ENCODE measurements at places on chromosomes 16 and 17.

- no peak for DNase-seq
Observed at GRCh38 chr16:80041410-80041809, 440.9 kb upstream of the MAF start.

- DNase-seq, result no peak
Observed at GRCh38 chr16:627454-628239, 3.1 kb upstream of the WFIKKN1 start.

DNA sequence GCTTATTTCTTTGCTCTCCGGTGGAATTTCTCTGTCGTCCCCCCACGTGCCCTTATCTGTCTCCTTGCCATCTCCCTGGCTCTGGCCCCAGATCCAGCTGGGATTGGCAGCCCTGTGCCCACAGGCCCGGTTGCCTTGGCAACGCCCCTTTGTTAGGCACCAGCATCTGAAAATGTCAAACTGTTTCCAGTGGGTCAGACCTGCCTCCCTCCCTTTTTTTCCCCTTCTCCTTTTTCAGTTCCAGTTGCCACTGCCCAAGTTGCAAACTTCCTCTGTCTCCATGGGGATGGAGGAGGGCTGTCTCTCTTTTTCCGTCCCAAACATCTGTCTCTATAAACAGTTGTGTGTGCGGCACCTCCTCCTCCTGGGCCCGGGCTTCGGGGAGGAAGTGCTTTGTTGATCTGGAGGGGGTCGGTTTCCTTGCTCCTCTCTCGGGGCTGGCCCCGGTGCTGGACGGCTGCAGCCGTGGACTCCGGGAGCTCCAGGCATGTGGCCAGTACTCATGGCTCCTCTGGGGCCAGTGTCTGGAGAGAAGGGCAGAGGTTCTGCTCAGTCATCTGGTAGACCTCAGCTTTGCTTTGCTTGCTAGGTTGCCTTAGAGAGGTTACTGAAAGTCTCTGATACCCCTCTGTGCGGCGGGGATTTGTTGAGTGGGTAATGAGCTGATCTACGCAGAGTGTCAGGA, 35.3 kb downstream of the SOCS3 start:
- peak; percentile 69 for DNase-seq

GRCh38 chr16:58533751-58534470, 18.6 kb downstream of the SETD6 start:
- DNase-seq, result no peak

- no peak for DNase-seq
Observed at GRCh38 chr16:17515421-17516210, 44.9 kb upstream of the XYLT1 start.

- DNase-seq, result peak; percentile 87
Observed at GRCh38 chr16:10738231-10739077, 5.2 kb upstream of the NUBP1 start.

DNA sequence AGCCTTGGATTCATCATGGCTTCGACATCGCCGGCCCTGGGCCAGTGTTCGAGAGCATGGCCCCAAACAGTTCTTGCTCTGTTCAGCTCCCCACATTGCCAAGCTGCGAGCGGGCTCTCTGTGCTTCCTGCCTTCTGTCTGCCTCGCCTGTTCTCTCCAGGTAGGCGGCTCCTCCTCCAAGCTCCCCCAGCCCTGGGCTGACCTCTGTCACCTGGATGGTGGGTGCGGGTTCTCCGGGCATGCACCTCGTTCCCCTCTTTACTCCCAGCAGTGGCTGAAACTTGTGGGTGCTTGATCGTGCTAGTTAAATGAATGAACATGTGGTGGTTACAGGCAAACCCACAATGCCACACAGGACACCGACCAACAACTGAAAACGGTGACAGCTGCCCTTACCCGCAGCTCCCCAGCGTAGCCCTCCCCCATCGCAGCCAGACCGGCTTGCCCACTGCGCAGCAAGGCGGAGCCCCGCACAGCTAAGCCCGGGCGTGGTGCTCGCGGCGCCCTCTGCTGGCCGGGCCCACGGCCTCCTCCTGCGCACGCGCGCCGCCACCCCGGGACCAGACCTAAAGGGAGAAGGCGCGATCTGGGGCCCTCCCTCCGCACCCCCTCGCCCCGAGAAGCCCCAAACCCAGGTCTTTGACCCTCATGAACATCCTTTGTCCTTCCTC, 23.0 kb upstream of the EIF1 start:
- peak; percentile 77 for DNase-seq

GRCh38 chr16:48124266-48124665, 31.5 kb downstream of the ABCC12 start:
- no peak for DNase-seq

DNA sequence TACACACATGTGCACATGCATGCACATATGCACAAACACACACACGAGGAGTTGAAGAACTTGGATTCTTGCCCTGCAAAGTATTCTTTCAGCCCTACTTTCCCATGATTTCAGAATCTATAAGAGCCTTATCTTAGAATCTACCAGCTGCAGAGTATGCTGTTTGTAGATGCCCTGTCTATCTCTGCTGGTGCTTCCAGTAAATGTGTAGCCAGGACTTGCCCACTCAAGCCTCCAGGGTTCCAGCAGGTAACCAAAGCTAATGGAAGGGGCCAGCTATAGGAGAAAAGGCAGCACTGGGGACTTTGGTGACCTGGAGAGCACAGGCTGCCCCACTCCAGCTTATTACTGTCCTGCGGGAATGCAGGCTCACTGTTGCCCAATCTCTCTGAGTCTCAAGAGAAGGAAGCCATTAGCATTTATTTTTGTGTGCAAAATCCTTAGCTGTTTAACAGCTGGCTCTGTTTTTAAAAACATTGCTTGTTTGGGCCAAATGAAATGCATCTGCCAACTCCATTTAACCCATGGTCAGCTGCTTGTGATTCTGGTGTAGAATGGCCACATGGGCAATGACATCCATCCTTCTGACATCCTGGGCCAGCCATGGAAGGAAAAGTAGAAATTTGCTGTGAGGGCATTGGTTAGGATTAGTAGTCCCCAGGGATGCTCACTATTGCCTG, 28.6 kb upstream of the XYLT1 start:
- DNase-seq, result no peak
